ENCODE measurements at places on chromosomes 2 and 18.

DNA sequence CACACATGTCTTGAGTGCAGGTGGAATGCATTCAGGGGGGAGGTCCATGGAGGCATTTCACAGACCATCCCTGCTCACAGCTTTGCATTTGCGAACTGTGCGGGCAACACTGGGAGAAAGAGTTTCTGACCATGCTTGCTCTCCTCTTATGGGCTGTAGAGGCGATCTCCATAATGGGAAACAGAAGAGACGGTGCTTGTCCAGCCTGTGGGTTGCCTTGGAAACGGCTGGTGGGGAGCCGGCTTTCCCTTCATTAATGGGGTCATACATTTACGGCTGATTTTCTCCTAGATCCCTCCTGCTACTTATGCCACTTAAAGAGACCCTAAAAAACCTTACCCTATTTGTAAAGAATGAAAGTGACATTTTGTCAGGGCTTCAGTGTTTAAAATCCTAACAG, 147.4 kb downstream of the SOX11 start:
- no peak for DNase-seq

GRCh38 chr18:64032312-64032711, 62.4 kb downstream of the SERPINB8 start:
- no peak for DNase-seq

GRCh38 chr2:46313063-46313462, 15.9 kb downstream of the EPAS1 start:
- no peak for DNase-seq

- no peak for DNase-seq
Measured at GRCh38 chr2:202152104-202152715, 79.2 kb downstream of the KIAA2012 start.

DNA sequence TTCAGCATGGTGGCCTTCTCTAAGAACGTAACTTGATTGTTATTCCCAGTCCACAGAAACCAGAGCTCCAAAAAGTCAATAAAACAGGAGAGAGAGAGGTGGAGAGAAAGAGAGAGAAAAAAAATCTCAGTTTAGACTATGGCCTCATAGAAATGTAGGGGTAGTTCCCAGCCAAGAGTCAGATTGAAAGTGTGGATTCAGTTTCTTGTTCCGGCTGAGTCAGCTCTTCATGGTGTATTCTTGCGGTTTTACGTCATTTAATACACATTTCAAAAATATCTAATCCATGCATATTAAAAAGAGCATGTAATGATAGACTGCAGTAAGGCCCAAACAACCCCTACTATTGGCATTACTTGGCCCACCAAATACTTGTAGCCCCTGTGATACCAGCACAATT, 303.9 kb downstream of the ETAA1 start:
- no peak for DNase-seq

GRCh38 chr2:207083361-207084110, 82.2 kb downstream of the KLF7 start:
- DNase-seq, result no peak

DNA sequence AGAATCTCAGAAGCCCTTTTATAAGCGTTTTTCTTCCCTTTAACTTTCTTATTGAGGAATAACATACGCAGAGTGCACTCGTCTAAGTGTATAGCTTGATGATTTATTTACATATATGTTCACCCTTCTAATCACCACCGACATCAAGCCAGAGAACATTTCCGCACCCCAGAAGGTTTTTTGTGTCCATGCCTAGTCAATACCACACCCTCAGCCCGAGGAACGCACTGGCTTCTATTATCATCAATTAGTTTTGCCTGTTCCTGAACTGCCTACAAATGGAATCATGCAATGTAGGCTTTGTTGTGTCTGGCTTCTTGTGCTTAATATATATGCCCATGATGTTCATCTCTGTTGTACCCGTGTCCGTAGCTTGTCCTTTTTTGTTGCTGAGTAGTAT, 27.7 kb downstream of the SDC1 start:
- no peak for DNase-seq

- no peak for DNase-seq
Measured at GRCh38 chr2:7430421-7430868, 513.2 kb downstream of the RNF144A start.

DNA sequence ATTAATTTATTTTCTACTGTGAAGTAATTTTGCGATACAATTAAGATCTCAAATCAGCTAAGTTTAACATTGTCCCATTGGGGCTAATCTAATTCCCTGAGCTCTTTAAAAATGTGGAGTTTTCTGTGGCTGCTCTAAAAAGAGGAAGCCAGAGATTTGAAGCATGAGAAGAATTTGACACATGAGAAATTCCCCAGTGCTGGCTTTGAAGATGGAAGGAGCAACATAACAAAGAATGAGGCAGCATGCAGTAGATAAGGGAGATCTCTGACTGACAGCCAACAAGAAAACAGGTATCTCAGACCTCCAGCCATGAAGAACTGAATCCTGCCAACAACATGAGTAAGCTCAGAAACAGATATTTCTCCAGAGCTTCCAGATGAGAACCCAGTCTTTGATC, 308.4 kb downstream of the ZNF804A start:
- DNase-seq, result no peak

GRCh38 chr18:7198326-7198725, 32.6 kb upstream of the LRRC30 start:
- no peak for DNase-seq

GRCh38 chr2:56688661-56689060, 504.9 kb downstream of the CCDC85A start:
- DNase-seq, result no peak

- DNase-seq, result peak; percentile 55
Measured at GRCh38 chr2:175372704-175373701, 191.5 kb upstream of the ATP5MC3 start.

DNA sequence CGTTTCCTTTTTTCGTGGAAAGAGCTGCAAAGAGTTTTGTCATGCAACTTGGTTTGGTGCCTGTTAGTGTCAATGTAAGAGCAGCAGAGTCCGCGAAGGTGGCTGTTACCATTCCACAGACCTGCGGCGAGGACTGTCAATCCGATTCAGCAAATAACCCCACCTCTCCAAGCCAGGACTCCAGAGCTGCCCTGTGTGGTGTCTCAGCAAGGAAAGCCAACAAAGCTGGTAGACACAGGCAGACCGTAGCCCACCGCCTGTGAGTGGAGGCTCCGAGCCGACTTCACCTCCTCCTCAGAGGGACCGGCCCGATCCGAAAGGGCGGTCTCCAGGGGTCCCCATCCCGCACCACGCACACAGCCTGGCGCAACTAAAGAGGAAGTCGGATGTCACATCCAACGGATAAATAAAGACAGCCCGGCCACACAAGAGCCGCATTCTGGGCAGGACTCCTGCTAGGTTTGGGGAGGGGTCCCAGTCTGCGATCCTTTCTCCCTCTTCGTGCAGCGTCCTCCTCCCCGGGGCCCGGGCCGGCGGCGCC, 819 bp downstream of the ANKRD44 start:
- DNase-seq, result peak; percentile 79

GRCh38 chr2:237254369-237254861, 159.5 kb downstream of the COL6A3 start:
- DNase-seq, result no peak

DNA sequence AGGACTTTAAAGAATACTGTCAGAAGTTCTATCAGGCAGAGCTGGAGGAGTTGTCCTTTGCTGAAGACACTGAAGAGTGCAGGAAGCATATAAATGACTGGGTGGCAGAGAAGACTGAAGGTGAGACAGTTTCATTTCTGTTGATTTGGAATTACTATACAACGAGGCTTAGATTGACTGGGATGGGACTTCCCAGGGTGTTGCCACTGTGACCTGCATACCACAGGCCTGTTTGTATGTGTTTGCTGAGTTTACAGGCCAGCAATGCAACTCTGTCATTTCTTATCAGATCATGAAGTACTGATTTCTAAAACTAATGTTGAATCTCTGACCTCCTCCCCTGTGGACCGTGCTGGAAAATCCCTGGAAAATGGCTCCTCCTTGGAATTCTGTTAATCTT, 11.8 kb downstream of the SERPINB8 start:
- DNase-seq, result no peak

DNA sequence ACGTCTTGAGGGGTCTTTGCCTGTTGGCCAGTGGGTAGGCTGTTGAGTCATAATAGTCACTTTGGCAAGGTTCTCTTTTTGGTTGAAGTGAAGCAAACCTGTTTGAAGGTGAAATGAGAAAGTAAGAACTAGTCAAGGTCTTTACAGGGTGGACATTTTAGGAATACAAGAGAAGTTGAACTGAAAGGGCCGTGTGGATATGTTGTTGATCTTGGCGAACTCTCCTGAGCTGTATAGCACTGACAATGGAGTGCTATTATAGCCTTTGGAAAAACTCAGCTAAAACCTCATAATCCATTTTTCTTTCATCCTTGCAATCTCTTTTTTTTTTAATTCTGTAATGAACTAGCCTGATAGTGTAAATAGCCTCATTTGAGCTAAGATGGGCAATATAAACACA, 248.1 kb downstream of the MEIS1 start:
- DNase-seq, result no peak

- DNase-seq, result no peak
Measured at GRCh38 chr2:110905217-110905616, 172.8 kb downstream of the ACOXL start.

DNA sequence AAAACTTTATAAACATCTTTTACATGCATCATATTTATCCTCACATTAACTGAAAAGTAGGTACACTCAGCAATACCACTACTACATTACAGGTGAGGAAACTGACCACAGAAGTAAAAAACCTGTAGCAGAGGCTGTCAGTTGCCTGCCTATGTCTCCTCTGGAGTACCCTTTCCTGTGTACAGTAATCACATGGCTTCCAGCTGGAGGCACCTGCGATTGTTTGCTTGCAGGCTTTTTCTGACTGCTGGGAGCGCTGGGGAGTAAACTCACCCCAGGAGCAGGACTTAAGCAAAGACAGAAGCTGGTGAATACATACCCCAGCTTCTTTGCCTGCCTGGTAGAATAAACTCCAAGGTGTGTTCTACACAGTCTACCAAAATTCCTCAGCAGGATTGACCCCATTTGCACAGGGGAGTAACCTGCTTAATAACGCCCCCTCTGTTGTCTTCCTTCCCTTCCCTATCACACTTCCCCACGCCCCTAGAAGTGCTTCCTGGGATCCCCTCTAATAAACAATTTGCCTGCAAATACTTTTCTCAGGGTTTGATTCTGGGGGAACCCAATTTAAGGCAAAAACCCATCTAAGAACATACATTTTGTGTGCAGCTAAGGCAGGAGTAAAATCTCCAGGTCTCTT, 138.9 kb downstream of the PTH2R start:
- DNase-seq, result no peak

DNA sequence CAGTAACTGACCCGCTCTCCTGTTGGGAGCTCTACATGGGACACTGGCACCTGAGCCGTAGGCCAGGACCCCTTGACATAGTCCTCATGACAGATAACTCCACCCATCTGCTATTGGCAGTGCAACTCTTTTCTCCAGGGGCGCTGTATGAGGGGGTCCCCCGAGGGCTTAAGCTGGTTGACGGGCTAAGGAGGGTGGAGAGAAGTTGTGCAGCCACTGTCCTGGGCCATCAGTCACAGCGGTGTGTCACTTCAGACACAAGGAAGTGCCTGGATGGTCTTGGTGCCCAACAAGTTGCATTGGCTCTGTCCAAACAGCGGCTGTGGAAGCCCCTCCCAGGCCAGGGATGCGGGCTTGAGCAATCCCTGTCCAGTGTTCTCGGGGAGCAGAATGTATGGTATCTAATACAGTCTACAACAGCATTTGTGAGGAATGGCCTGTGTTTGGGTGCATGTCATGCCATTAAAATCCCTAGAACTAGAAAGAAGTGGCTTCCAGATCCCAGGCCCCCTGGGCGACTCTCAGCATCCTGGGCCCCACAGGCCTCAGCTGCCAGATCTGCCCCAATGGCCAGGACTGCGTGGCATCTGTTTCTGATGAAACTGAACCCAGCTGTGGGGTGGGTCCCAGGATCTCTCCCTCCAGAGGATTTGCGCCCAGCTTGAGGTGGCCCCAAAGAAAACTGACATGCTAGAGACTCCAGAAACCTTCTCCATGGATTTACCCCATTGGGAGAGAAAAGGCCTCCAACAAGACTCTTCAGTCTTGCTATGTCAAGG, 23.3 kb downstream of the TTC32 start:
- DNase-seq, result no peak

DNA sequence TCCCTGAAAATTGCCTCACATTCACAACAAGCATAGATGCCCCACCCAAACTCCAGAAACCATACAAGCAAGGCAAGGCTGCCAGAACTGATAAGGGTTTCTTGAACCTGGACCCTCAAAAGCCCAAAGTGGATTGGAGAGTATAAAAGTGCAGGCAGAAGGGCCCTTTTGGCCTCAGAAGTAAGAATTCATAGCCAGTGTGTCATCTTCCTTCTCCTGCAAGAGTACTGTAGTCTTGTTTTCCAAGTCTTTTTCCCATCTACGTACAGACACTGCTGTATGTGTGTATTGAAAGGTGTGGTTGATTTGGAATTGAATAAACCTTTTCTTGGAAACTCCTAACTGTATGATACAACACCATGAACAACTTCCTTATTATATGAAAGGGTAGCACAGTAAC, 46.8 kb downstream of the ZC3H15 start:
- DNase-seq, result no peak

DNA sequence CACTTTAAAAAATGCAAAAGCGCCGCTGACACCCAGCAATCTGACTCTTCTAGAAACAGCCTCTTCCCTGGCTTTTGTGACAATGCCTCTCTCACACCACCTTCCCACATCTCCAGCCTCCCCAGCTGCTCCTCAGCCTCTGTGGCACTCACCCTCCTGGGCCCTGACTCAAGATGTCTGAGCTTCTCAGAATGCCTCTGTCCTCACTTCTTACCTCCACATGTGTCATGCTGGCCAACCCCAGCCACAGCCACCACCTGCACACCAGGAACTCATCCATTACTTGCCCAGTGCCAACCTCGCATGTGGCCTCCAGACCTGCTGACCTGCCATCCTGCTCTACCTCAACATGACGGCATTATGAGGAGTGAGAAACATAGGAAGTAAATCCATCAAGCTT, 249.8 kb upstream of the RAB6C start:
- DNase-seq, result no peak

DNA sequence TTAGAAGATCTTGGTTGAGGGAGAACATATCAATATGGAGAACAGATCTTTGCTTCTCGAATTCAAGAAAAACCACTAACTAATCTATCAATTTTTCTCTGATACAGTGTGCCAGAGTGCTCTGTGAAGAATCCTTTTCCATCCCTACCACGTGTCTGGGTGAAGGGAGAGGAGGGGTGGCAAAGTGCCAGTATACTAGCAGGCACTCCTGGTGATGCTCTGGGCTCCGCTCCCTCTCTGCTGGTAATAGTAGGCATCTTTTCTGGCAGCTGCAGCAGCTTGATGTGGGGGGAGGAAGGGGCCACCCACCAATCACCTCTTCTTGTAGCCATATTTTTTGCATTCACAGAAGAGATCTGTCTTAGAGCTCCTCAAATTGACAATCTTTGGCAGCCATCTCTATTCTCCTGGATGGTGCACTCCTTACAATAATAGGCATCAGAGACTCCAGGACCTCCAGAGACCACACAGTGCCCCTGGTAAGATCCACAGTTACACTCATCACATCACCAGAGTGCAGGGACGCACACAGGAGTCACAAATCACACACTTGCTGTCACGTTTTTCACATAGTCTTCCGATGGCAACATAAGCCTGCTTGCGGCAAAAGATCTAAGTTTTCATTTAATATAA, 15.7 kb downstream of the STK39 start:
- DNase-seq, result no peak

GRCh38 chr2:127121776-127122176, 14.8 kb upstream of the BIN1 start:
- DNase-seq, result no peak

GRCh38 chr2:178825183-178825582, 18.0 kb upstream of the TTN start:
- DNase-seq, result no peak

GRCh38 chr2:216654528-216655052, 21.4 kb downstream of the IGFBP2 start:
- DNase-seq, result no peak
